Stimulated activated CD4-positive, alpha-beta T cell treated with anti-CD3 and anti-CD28 coated beads, Interleukin-4, amount 100 ng/mL, for 24 hours (primary cell): ENCODE measurements at places on chromosomes 12 and 14.

DNA sequence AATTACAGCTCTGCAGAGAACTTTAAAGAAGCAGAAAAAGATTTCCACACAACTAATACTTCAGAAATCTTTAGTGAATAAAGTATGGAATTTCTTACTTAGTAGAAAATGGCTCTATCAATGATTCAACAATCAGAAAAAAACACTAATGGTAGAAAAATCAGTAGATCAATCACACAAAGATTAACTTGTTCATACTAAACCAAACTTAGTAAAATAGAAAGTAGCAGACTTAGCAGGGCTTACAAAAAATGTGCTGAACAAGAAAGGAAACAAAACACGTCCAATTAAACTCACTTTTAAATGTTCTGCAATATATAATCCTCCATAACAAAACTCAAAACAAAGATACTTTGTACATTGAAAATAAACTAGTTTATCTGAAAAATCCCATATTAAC lies 38.9 kb downstream of the CEP128 start:
- no peak for DNase-seq

GRCh38 chr14:24465805-24466204 lies 23.2 kb upstream of the SDR39U1 start:
- no peak for DNase-seq

- DNase-seq: no peak
Observed at GRCh38 chr12:31122481-31122880, 48.8 kb downstream of the DDX11 start.

DNA sequence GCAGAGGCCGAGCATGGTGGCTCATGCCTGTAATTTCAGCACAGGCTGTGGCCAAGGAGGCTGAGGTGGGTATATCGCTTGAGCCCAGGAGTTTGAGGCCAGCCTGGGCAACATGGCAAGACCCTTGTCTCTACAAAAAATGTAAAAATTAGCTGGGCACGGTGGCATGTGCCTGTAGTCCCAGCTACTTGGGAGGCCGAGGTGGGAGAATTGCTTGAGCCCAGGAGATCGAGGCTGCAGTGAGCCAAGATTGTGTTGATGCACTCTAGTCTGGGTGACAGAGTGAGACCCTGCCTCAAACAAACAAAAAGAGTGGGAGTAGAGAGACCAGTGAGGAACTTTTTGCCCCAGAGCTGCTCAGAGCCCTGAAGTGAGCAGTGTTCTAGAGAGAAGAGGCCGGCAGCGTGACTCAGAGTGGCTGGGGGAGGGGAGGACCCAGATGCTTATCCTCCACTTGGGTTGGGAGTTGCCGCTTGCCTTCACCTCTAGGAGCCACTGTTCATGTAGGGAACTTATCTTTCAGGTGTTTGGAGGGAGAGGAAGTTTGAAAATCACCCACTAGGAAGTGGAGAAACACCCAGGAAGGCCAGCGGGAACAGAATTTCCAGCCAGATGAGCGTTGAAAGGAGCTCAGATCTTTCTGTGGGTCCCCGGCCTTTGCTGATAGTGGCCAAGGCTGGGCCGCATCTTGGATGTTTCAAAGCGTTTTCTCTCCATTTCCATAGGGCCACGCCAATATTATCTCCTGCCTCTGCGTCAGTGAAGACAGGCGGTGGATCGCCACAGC lies 15.3 kb downstream of the CFAP251 start:
- DNase-seq: no peak

GRCh38 chr14:42504433-42504832 lies 897.8 kb downstream of the LRFN5 start:
- no peak for DNase-seq

- peak; percentile 30 for DNase-seq
Observed at GRCh38 chr12:14771651-14772137, 31.6 kb downstream of the WBP11 start.

DNA sequence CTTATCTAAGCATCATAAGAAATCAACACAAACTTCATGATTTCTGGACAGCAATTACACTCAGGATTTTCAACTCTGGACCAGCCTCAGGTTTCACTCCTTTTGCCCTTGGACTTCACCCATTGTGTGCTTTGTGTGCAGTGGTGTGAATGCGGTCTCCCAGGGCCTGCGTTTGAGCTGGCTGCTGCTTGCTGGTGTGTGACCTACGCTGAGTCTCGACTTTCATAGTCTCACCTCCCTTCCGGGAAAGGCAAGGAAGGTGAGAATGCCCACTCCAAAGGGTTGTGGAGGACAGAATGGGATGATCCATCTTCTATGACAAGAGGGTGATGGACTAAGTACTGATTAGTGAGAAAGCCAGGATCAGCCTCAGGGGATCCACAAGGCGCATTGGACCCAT lies 228.8 kb downstream of the C12orf75 start:
- no peak for DNase-seq

DNA sequence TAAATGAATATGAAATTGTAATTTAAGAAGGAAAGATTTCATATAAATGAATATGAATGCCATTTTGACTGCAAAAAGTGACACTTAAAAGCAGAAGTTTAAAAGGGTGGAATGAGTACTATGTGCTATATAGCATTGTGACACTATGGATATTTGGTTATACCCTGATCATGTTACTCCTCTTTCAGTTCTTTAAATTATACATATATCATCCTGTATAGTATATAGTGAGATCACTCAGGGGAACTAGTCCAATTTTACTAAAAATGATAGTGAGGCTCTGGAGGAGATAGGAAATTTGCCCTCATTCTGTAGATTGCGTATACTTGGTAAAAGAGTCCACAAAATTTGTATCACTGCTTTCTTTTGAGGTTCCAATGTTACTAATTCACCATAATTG lies 155.7 kb upstream of the BTG1 start:
- DNase-seq: no peak

DNA sequence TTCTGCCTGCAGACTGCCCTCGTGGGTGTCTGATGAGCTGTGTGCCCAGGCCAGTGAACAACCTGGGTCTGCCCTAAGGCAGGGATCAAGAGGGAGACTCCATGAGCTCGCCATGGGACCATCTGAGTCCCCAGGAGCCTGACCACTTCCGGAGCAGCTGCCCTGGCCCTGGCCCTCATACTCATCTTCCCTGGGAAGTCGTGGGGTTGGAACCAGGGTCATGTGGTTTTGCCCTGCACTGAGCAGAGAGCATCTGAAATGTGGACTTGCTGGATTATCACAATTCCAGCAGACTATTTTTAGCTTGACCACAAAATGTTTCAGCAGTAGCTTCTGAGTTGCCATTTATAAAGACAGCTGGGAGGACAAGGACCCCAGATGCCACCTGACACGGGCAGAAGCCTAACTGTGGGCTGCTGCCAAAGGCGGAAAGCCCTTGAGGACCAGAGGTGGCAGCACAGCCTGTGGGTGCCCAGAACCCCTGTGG lies 6.7 kb downstream of the BTBD6 start:
- no peak for DNase-seq

DNA sequence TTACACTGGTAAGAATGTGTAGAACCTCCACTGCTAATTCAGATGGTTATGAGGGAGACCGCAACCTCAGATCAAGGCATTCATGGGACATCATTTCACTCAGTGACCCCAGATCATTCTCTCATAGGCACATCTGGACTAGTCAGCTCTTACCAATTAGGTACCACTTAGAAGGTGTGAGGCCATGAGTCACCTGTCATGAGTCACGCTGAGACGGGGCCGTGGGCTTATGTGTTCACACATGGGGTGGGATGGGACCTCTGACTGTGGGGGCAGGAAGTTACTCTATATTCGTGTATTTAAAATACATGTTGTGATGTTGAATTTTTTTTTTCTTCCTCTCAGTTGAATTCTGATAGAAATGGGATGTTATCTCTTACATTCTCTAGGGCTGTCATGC lies 55.9 kb downstream of the CCDC92 start:
- DNase-seq: peak; percentile 74

DNA sequence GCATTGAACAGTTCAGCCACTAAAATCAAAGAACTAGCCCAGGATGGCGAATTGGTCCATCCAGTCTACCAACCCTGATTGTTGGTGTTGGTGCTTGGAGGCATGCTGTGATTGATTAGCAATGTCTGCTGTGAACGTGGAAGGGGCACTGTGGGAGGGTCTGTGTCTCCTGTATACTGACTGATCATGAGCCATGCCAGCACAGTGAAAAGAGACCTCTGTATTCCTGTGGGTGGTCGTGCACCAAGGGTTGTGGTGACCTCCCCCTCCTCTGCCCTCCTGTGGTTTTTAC lies 63.0 kb upstream of the DLK1 start:
- no peak for DNase-seq

- no peak for DNase-seq
Observed at GRCh38 chr12:77033658-77034536, 31.5 kb downstream of the E2F7 start.

DNA sequence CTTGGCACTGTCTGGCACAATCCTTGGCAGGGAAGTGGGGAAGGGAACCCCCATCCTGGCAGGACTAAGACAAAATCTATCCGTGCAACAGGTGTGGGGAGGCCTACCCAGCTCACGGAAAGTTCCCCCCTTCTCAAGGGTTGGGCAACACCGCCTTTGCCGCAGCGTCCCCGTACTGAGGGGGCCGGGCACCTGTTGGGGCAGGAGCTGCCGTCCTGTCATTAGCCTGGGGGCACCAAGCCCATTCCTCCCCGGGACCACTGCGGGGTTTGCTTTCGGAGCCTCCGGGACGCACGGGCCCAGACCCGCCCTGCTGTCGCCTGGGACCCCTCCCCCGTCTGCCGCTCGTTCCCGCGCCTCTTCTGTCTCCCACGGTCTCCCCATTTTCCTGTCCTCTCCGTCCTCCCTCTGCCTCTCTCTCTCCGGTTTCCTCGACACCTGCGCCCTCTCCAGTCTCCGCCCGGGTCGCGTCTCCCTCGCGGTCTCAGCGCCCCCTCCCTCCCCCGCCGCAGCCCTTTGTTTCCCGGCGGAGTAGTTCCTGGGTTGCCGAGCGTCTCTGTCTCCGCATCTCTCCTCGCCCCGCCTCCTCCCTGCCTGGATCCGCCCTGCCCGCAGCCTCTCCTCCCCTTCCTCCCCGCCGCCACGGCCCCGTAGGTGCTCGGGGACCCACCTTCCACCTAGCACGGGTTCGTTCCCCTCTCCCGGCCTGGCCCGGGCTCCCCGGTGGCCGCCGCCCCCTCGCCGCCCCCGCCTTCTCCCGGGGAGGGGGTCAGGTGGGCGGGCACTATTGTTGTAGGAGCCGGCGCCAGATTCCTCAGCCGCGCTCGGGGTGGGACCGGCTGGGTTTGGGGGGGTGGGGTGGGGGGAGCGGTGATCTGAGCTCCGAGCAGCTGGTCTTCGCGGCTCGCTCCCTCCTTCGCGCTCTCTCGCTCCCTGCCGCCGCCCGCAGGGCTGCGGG lies at the start of gene CACNB3:
TSS of gene CACNB3 (plus strand) at position 624 of the 958 bp plus-strand sequence. CDS start 434 bp downstream, outside the sequence.
- DNase-seq: peak; percentile 78

DNA sequence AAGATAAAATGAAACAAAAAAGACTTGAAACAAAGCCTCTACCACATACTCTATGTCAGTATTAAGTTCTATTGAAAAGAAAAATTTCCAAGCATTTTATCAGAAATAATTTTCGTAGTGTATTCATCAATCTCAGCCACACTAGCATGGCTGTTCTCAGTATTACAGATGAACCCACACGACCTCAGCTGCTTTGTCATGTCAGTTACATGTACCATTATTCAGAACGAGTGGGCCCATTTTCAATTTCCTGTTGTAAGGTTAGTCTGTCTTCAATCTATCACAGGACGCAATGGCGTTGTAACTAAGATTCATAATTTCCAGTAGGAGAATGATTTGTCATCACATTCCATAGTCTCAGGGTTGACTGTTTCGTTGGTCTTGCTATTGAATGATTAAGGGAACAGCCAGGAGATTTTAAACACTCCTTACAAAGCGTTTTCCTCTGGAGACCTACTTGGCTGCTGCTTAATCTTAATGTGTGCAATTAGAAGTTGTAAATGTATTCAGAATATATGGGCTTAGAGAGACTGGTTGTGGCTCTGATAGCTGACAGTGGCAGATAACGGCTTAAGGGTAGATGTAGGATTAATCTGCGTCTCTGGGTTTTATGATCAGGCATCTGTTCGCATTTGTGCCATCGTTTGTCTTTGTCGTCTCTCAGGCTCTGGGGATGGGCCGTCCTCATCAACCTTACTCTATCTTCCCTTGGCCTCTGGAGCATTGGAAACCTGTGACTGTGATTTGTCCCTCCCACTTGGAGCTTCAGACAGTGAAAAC lies 65.4 kb downstream of the GLT1D1 start:
- no peak for DNase-seq

DNA sequence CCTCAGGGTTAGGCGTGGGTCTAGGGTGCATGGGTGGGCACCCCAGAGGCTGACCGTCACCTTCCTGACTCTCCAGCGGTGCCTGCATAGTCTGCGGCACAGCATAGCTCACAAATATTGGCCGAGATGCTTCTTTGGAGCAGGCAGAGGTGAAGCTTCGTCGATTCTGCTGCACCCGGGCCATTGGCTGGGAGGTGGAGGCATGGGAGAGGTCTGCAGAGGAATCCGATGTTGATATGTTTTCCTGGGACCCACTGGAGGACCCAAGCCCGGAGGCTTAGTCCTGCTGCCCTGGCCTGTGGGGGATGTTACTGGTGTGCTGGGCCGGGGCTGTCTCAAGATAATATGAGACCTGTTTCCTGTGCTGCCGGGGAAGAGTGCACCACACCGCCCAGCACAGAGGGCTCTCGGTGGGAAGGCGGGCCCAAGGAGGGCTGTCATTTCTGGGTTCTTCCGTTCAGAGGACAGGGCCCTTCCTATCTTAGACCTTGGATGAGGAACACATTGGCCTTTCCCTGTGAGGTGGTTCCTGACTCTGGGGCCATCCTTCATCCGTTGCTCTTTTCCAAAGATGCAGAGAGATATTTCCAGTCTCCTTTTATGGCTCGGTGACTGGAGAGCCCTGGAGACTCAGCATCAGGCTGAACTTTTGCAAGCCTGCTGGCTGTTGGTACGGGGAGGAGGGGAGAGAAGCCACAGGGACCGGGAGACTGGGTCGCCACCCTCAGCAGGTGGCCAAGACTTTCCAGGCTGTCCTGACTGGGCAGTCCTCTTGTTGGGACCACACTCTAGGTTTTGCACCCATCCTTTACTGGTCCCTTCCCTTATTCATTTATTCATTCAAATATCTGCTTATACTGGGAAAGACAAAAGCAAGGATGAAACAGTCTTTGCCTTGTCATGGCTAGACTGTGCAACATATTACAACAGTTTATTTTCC lies 143.5 kb downstream of the TSPAN9 start:
- DNase-seq: no peak

GRCh38 chr14:84273181-84273580 lies 1256.8 kb upstream of the FLRT2 start:
- no peak for DNase-seq

DNA sequence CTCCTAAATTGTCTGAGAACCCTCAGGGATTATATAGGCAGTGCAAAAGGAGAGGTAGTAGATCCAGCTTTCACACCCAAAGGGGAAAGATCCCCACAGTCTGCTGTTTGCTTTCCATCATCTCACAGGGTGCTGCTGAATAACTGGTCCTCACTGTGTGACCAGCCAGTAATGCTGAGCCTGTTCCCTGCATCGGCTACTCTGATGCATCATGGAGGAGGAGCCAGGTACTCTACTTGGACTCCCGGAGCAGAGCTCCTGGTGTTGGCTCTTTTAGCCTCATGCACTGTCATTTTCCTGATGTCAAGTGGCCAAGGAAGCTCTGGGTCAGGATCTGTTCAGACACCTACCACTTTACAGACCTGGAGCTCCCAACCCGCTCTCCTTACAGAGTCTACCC lies 127.4 kb upstream of the ATF1 start:
- DNase-seq: no peak
